ENCODE measurements at places on chromosomes 7 and 10. TPM values are rescaled to one million over a fixed set of nuclear protein-coding genes. Genes with fewer than 3 reads are reported as not detected.

The LIPJ gene
- not detected for polyA plus RNA-seq

The MOGAT3 gene
- 5.4 TPM for polyA plus RNA-seq

The FBXL13 gene
- 1.00 TPM for polyA plus RNA-seq

The GRM8 gene
- not detected for polyA plus RNA-seq

The KAZALD1 gene
- polyA plus RNA-seq = 12.9 TPM

The MKX gene
- 4.1 TPM for polyA plus RNA-seq

The LRRC18 gene
- not detected for polyA plus RNA-seq

The ZNF804B gene
- polyA plus RNA-seq = not detected

The PPP1R17 gene
- not detected for polyA plus RNA-seq

The GPR37 gene
- polyA plus RNA-seq = 0.31 TPM

All from aorta (tissue), 5 donors.